Activated CD4-positive, alpha-beta T cell treated with anti-CD3 and anti-CD28 coated beads, Interleukin-2, amount 10 ng/mL, durations not matched to agents 7 days and 5 days (primary cell): ENCODE measurements at places on chromosomes 7 and 10.

- no peak for DNase-seq
These were observed 67.6 kb downstream of the DNMBP start for GRCh38 chr10:99941942-99942820.

- no peak for DNase-seq
These were observed 113.1 kb upstream of the RNF32 start for GRCh38 chr7:156527458-156527890.

DNA sequence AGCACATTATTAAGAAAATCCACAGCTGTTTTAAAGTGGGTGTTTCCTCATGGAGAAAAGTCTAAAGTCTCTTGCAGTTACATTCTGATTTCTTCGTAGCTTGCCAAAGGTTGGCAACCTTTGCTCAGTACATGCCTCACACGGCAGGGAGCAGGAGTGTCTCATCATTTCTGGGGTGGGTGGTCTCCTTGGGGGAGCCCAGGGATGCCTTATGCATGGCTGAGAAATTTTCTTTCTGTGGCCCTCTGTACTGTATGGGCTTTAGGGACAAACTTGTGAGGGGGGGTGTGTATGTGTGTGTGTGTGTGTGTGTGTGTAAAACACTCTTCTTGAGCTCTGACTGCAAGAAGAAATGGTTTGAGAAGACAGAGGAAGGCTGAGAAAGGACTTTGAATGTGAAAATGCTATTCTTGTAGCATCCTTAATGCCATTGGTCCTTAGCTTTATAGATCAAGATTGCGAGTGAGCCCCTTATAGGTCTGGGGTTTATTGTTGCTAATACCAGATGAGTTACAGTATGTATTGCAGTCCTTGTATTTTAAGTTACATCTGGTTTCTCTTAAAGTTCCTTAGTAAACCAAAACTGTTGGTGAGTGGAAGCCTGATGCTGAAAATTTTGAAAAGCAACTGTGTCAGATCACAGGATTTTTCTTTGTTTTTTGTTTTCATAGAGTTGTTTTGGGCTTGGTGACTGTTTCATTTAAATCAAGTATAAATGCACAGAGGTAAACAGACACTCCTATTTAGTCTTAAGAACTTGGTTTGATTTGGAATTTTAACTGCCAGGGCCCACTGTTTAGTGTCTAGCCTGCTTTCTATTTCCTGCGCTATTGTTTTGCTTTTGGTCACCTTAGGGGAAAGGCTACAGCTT lies 242.0 kb downstream of the BICC1 start:
- no peak for DNase-seq

DNA sequence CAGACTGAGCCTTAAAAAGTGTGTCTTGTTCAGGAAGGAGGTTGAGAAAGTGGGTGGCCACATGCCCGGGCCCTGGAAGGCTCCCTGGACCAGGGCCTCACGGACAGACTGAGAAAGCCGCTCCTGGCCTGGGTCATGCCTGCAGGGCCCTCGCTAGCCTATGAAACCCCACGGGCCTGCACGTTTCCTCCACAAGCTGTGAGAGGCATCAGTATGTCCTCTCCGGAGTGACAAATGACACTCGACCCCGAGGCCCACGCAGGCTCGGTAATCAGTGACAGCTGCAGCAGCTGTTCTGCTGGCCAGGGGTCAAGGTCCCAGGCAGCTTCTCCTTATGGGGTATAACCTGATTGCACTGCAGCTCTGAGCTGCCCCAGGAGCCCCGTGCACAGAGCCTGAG lies 47.6 kb downstream of the ASB13 start:
- DNase-seq = no peak

DNA sequence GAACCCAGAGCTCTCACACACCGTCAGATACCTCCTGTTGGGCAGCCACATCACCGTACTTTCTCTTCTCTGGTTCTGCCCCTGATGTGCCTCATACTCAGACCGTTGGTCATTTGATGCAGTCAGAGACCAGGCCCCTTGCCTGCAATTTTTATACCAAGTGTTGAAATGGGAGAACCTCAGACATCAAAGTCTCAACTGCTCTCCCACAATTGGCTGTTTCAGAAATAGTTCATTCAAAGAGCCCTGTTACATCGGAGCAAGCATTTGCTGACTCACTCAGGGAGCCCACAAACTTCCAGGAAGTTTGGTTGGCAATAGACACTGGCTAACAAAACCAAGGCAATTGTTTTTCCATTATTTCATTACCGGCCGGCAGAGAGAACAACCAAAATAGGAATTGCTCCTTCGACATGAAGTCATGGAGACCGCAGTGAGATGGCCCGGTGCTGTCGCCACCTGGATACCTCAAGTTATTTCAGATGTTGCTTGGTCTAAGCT lies 33.5 kb upstream of the ADAM12 start:
- DNase-seq = no peak

DNA sequence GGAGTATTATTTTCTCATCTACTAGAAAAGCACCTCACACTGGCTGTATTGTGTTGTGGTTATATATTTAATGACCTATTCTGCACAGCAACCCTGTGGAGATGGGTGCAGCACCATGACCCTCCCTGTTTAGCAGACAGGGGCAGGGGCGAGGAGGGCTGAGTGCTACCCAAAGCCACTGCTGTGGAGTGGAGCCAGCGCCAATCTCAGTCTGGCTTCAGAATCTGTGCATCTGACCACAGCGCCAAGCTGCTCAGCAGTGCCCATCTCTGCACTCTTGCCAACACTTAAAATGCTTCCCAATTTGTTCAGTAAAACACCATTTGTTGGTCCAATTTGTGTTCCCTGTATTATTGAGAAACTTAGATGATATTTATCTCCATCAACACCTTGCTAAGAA lies 239.1 kb downstream of the ZMYND11 start:
- no peak for DNase-seq

DNA sequence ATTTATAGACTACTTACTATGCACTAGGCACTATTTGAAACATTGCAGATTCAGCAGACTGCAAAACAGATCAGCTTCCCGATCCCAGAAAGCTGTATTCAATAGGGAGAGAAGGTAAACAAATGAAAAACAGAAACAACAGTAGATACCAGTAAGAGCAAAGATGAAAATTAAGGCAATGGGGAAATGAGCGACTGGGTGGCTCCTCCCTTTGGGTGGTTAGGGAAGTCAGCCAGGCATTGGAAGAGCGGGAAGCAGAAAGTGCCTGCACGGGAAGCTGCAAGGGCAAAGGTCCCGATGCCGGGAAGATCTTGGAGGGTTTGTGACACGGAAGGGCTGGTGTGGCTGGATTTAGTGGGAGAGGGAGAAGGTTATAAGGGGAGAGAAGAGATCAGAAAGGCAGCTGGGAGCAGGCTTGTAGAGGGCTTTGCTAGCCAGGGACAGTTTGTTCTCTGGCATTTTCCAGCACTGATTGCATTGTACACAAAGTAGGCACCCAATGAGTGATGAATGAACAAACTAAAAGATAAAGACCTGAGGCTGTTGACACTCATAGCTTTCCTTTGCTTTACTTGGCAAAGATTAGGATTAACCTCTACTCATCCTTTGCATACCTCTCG lies 67.8 kb downstream of the NAMPT start:
- no peak for DNase-seq
